Stimulated activated CD8-positive, alpha-beta memory T cell treated with anti-CD3 and anti-CD28 coated beads, Interleukin-7, amount 100 ng/mL, for 1 hour (primary cell): ENCODE measurements at places on chromosomes 12 and 14.

GRCh38 chr12:123134826-123135225 lies 16.1 kb downstream of the PITPNM2 start:
- DNase-seq, result no peak

DNA sequence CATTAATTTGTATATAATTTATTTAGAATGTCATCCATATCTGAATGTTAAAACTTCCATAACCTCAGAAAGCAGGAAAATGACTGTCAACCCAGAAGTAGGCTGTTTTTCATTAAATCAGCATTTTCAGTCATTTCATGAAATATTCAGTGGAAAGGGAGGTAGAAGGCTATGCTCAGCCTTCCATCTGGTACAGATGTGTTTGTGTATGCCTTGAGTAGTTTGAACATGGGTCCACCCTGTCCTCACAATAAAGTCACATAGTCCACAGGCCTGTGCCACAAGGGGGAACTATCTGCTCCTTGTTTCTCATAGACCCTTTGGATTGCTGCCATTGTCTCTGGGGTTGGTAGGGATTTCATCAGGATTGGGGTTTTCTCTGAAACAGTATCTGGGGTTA lies 9.1 kb downstream of the LACRT start:
- no peak for DNase-seq

DNA sequence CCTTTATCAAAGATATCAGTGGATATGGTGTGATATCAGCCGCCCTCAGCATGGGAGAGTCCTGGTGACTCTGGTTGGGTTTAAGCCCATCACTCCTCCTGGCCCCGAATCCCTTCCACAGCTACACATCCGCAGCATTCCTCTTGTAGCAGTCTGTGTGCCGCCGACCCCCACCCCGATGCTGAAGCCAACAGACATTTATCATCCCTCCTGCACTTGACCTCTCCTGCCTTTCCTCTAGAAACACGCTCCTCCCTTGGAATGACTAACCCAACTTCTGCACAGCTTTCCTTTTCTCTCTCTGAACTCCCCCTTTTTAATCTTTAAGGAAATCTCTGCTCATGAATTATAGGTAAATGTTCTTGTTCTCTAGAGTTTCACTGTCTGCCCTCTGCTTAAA lies 250.9 kb upstream of the FOXN3 start:
- no peak for DNase-seq

- no peak for DNase-seq
Observed at GRCh38 chr12:20620261-20620660, 74.9 kb upstream of the SLCO1C1 start.

DNA sequence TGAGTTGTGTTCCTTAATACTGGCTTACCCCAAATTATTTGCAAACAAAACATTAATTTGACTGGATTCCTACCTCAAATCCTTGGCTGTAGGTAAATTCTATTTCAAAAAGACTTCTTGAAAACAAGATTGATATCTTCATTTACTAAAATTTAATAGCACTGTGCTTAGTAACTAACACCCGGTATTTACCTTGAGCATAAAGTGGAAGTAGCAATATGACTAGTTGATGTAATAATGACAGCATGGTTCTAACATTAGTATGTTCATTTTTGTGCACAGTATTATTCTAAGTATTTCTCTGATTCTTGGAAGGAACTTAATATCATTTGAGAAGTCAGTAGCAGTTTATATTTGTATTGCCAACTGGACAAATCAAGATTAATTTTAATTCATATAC lies 96.8 kb downstream of the PPHLN1 start:
- DNase-seq, result no peak

- DNase-seq, result no peak
Observed at GRCh38 chr12:115129727-115130126, 445.8 kb upstream of the TBX3 start.

DNA sequence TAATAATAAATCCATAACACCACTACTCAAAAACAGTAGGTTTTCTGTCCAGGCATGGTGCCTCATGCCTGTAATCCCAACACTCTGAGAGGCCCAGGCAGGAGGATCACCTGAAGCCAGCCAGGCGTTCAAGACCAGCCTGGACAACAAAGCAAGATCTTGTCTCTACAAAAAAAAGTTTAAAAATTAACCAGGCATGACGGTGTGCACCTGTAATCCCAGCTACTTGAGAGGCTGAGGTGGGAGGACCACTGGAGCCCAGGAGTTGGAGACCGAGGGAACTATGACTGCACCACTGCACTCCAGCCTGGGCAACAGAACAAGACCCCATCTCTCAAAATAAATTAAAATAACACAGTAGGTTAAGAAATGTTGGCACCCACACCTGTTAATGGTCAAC lies 44.5 kb upstream of the AP4S1 start:
- DNase-seq, result no peak

GRCh38 chr14:37668646-37669045 lies 73.2 kb downstream of the TTC6 start:
- DNase-seq, result no peak
